ENCODE measurements at places on chromosomes 7 and 10. TPM values are rescaled to one million over a fixed set of nuclear protein-coding genes. Genes with fewer than 3 reads are reported as not detected.
A peak's percentile ranks its signal among the peaks of the same experiment; 100 is the strongest.

GRCh38 chr7:46939558-46939957, 642.4 kb downstream of the TNS3 start:
- DNase-seq: no peak

DNA sequence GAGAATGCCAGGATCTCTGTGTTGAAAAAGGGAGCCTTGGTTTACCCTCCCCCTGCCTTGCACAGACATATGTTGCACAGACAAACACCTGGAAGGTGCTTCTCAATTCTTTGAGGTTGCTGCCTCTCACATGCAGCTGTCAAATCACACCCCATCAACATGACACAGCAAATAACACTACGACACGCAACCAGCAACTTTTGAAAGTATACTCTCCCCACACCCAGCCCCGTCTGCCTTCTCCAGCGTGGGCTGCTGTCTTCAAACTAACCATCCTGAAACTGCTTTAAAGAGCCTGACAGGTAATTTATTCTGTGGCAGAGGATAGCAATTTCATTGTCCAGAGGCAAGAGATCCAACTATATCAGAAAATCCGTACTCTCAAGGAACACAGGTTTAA, 136.1 kb downstream of the PLXNA4 start:
- DNase-seq: no peak

DNA sequence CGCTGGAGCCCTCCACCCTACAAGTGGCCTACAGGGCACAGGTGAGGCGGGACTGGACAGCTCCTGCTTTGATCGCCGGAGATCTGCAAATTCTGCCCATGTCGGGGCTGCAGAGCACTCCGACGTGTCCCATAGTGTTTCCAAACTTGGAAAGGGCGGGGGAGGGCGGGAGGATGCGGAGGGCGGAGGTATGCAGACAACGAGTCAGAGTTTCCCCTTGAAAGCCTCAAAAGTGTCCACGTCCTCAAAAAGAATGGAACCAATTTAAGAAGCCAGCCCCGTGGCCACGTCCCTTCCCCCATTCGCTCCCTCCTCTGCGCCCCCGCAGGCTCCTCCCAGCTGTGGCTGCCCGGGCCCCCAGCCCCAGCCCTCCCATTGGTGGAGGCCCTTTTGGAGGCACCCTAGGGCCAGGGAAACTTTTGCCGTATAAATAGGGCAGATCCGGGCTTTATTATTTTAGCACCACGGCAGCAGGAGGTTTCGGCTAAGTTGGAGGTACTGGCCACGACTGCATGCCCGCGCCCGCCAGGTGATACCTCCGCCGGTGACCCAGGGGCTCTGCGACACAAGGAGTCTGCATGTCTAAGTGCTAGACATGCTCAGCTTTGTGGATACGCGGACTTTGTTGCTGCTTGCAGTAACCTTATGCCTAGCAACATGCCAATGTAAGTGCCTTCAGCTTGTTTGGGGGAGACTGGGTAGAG, at the start of gene COL1A2:
TSS of gene COL1A2 (plus strand) at position 459 of the 704 bp plus-strand sequence. CDS start at position 596, 137 bp downstream.
- peak; percentile 86 for DNase-seq

The PYROXD2 gene
- 10.7 TPM for total RNA-seq

DNA sequence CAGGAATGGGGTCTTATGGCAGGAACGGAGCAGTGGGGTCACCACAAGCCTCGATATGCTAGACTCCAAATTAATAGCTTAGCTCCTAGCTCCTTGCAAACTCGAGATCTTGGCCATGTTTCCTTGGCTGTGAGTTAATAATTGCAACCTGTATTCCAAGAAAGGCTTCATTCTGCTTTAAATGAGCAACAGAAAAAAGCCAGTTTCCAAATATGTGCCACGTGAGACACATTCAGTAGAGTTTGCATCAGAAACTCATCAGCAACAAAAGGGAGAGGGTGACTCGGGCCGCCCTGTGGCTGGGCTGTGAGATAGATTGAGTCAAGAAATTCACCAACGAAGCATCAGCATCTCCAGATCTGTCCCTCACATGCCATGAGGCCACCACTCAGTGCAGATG, 112.0 kb downstream of the NPTX2 start:
- DNase-seq: no peak

- DNase-seq: no peak
These were observed 127.5 kb upstream of the PCLO start for GRCh38 chr7:83290211-83290610.

The SPDYE1 gene
- not detected for total RNA-seq

DNA sequence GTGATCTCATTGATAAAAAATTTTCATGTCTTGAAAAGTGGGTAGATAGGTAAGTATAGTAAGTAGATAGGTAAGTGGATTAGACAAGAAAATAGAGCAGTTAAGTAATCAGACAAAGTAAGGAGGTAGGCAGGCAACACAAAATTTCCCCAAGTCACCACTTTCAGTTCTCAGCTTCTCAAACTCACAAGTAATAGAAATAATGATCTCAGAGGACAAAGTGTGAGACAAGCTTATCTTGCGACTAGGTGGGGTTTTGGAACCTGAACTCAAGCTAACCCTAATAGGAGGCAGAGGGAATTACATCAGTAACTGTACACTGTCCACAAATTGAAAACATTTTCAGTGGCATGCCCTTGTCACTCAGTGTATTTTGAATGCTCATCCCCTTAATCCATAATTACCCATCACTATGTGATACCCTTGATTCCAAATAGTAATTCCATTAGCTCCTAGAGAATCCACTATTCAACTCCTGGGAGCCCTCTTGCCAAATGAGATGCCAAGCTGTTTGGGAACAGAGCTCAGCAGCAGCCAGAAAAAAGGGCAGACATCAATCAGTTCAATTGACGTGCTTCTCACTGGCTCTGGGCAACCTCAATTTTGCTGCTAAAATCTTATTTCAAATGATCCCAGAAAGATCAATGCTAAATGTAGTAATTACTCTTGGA, 703.2 kb downstream of the XPNPEP1 start:
- DNase-seq: no peak

- DNase-seq: no peak
These were observed 366.3 kb downstream of the DNAJB6 start for GRCh38 chr7:157703131-157703530.

The FAM25G gene
- total RNA-seq: not detected

The ADAM12 gene
- total RNA-seq: 0.35 TPM

The FAM221A gene
- total RNA-seq: 2.6 TPM

- DNase-seq: no peak
These were observed 249.8 kb downstream of the TRIL start for GRCh38 chr7:28708033-28708951.

The LIPM gene
- total RNA-seq: not detected

DNA sequence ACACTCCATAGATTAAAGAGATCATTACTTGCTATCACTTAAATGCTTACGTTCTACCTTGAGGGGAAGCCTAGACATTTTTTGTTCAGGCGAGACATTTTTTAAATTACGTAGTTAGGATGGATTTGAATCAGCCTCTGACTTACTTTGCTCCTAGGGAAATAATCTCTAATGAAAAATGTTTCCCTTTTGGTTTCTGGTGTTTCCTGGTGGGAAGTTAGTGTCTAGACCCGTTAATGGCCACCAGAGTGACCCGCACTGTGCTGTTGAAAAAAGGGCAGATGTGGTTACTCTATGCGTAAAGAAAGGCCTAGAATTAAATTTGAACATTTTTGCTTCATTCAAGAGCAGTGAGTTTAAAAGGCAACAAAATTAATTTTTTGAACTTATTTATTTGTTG, 3.8 kb downstream of the ZNF365 start:
- DNase-seq: no peak

The NKX2-3 gene
- total RNA-seq: not detected

GRCh38 chr7:128894101-128894440, 16.4 kb downstream of the KCP start:
- peak; percentile 60 for DNase-seq
